Effector memory CD8-positive, alpha-beta T cell (primary cell): ENCODE measurements at places on chromosomes 5 and 9.

- DNase-seq: no peak
Measured at GRCh38 chr5:42564689-42565356, 141.6 kb downstream of the GHR start.

GRCh38 chr5:63555874-63556273 is 406.4 kb downstream of the HTR1A start:
- no peak for DNase-seq

GRCh38 chr9:131447148-131447547 is 53.3 kb downstream of the PRRC2B start:
- no peak for DNase-seq

GRCh38 chr5:52861368-52861767 is 73.7 kb downstream of the ITGA1 start:
- DNase-seq: no peak

- no peak for DNase-seq
Measured at GRCh38 chr5:32072054-32072453, 102.1 kb downstream of the GOLPH3 start.

- no peak for DNase-seq
Measured at GRCh38 chr9:5422276-5422675, 15.4 kb downstream of the PLGRKT start.
